Astrocyte of the cerebellum (primary cell): ENCODE measurements at places on chromosomes 7 and 10.

DNA sequence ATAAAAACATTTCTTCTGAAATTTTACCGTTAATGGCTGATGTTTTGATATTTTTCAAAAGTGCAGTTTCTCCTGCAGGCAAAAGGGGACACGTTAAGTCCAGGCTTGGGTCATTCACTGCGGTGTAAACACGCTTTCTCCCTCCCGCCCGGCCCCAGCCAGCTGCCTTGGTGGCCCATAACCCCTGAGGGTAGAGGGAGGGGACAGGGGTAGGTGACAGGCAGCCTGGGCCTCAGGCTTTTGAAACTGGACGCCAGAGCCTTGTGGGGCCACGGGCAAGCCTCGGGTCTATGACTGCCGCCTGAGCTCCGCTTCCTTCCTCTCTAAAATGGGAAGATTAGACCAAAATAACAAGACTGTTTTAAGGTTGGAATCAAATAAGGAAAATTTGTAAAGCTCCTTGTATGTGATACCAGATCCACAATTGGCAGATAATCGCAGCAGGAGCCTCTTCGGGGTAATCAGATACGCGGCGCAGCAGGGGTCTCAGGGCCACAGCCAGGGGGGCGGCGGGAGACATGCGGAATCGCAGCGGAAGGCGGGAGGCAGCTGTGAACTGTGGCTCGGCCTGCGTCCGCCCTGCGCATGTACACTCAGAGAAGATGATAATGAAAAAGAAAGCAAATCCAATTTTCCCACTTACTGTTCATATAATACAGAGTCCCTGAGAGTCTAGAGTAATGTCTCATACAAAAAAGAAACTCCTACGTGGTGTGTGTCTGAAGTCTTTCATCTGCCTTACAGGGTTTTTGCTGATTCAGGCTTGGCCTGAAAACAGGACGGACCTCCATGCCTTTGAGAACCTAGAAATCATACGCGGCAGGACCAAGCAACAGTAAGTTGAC lies 138.3 kb downstream of the EGFR start:
- DNase-seq = no peak

DNA sequence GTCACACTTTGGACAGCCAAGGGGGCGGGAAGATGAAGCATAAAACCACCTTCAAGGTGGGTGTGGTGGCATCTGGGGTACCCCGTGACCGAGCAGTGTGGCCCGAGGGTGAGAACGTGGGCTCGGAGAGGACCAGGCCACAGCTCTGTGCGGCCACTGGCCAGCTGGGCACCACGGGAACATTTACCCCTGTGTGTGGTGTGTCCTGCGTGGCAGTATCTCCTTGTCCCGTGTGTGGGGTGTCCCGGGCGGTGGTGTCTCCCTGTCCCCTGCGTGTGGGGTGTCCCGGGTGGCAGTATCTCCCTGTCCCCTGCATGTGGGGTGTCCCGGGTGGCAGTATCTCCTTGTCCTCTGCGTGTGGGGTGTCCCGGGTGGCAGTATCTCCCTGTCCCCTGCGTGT lies 570.3 kb downstream of the DNAJB6 start:
- no peak for DNase-seq

GRCh38 chr10:132384618-132385388 lies 12.2 kb upstream of the PWWP2B start:
- DNase-seq = no peak

GRCh38 chr10:126496771-126497545 lies 108.7 kb upstream of the ADAM12 start:
- no peak for DNase-seq

GRCh38 chr7:84339306-84339705 lies 144.7 kb upstream of the SEMA3A start:
- peak; percentile 78 for DNase-seq

DNA sequence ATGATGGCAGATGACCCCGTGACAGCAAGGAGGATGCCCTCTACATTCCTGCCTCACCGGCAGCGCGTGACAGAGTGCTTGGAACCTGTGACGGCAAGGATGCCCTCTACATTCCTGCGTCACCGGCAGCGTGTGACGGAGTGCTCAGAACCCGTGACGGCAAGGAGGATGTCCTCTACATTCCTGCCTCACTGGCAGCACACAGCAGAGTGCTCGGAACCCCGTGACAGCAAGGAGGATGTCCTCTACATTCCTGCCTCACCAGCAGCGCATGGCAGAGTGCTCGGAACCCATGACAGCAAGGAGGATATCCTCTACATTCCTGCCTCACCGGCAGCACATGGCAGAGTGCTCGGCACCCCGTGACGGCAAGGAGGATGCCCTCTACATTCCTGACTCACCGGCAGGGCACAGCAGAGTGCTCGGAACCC lies 231.0 kb downstream of the DIP2C start:
- no peak for DNase-seq

- DNase-seq = no peak
Measured at GRCh38 chr10:29313071-29313470, 24.2 kb downstream of the LYZL1 start.

GRCh38 chr7:13945670-13946069 lies 43.8 kb downstream of the ETV1 start:
- peak; percentile 51 for DNase-seq

DNA sequence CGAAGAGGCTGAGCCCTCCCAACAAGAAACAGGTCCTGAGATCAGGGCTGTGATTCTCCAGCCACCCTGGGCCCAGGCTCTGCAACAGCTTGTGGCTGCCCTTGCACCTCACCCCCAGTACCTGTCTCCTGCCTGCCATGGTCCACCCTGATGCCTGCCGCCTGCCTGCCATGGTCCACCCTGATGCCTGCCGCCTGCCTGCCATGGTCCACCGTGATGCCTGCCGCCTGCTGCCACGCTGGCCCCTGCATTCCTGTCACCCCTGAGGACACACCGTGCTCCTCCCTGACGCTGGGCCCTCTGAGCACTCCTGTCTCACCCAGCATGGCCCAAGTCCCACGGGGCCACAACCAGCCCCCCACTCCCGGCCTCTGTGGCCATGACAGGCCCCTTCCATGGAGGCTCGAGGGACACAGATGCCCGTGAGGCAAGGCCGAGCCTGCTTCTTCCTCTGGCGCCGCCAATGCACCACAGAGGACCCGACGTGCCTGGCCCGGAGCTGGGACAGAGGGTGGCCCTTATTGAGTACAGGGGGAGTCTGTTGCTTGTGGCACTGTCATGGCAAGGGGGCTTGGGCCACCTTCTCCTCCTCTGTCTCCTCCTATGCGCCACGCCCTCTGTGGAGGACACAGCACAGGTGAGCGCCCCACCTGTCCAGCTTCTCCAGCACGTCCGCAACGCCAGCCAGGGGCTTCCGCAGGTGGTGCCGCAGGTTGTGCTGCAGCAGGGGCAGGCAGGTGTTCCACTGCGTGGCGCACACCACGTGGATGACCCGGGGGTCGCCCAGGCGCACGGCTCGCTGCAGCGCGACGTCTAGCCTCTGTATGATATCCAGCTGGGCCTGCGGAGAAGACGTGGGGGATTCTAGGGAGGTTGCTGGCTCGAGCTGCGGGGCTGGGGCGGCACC lies 18.1 kb downstream of the CFAP46 start:
- DNase-seq = no peak

- no peak for DNase-seq
Measured at GRCh38 chr10:99555825-99556523, 23.2 kb downstream of the NKX2-3 start.
